ENCODE measurements at places on chromosomes 6 and 20.

- no peak for DNase-seq
These were observed at the start of gene SLA2 for GRCh38 chr20:36645998-36646397. TSS of gene SLA2 (minus strand) at chr20:36646196. CDS start at chr20:36641335, 4,861 bp downstream.

GRCh38 chr20:34750484-34750883 is 46.3 kb downstream of the TP53INP2 start:
- no peak for DNase-seq

DNA sequence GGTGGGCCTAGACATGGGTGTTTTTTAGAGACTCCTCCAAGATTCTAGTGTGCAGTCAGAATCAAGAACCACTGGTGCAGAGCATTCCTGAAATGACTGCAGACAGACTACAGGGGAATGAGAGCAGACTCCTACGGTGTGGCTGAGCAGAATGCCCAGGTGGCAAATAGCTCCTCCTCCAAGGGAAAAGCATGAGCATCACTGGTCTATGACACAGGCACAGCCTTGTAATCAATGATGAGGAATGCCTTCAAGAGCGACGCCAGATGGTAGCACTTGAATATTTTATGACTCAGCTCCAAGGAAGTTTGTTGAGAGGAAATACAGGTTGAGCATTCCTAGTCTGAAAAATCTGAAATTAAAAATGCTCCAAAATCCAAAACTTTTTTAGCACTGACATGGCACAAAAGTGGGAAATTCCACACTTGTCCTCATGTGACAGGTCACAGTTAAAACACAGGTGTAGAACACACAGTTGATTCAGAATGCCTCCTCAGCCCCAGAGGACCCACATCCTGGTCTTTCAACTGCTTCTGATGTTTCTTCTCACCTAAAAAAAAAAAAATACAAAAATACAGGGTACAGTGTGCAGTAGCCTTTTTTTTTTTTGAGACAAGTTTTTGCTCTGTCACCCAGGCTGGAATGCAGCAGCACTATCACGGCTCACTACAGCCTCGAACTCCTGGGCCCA is 10.6 kb upstream of the FAM8A1 start:
- DNase-seq = peak; percentile 84

DNA sequence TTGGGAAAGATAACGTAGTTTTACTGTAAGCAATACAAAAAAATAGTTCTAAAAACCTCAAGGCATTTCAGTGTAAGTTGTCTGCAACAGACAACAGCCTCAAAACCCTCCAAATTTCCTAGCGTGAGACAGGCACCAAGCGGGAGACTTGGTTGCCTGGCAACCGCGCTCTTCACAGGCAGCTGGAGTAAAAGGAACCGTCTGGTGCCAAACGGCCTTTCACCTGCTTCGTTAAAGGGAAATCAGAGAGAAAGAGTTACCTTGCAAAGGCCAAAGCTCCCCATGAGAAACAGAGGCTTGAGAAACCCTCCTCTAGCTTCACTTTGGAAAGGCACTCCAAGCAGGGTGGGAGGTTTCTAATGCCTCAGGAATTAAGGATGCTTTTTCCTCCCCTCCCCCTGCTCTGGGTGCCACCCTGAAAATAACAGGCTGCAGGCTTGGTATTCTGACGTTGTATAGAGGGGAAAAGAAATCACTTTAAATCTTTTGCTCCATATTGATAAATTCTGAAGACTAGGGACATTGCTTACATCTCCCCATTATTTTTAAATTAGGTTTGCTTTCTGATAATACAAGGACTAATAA is 129.7 kb upstream of the UFL1 start:
- no peak for DNase-seq

- DNase-seq = no peak
These were observed 741 bp downstream of the PTPN1 start for GRCh38 chr20:50510706-50511542.

- DNase-seq = no peak
These were observed 200.8 kb downstream of the BMP7 start for GRCh38 chr20:57065646-57066045.

DNA sequence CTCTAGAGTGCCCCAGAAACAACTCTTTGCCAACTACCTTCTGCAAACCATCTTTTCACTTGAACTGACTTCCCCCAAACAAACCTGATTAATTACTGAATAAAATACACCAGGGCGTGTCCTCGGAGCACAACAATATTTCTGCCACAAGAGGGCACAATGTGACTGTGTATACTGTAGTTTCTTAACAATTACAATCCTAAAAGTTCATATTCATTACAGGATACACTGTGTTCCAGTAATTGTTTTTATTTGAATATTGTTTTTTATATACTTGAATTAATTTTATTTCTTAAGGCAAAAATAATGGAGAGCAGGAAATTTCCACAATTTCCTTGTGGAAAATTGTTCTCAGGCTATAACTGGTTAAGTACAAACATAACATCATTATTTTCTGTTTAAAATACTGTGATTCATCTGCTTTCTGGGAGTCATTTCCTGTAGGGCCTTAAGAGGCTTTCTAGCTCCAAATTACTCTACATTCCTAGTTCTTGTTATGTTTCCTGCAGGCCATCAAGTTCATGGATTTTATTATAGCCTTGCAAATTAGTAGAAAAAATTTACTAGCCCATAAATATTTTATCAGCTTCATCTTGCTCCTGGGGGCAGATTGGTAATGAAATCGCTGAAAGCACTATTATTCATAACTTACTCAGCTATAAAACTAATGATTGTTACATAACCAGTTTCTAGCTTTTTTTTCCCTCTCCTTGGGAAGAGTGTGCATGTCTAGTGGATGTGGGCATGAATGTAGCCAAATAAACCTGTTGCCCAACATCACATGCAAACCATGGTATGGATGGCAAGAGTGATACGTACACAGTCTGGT is 51.9 kb upstream of the SLC22A16 start:
- peak; percentile 82 for DNase-seq

GRCh38 chr20:62401331-62401779 is 5.7 kb downstream of the CABLES2 start:
- DNase-seq = no peak

DNA sequence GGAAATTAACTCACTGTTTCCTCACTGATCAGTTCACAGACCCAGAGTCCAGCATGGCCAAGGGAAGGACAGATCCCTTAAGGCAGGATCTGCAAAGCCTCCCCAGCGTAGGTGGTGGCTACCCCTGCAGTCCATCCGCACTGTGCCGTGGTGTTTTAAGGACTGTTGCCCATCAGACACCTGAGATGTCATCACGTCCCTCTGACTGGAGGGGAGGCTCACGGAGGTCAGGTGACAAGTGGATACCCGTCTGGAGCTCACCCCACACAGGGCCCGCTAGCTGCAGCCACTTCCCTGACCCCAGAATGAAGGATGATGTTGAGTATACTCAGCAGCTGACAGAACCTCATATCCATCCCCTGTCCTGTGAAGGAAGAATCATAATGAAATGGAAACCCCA is 161.8 kb upstream of the GGTLC1 start:
- no peak for DNase-seq

GRCh38 chr20:1371830-1372539 is 20.9 kb downstream of the FKBP1A start:
- no peak for DNase-seq

DNA sequence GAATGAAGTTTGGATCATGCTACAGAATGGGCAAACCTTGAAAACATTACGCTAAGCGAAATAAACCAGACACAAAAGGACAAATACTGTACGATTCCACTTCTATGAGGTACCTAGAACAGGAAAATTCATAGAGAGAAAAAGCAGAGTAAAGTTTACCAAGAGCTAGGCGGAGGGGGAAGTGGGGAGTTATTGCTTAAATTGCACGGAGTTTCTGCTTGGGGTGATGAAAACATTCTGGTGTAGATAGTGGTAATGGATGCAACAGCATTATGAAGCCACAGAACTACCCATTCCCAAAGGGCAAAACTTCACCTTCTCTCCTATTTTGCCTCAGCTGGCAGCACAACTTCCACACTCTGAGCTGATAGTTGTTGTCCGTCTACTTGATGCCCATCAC is 6.4 kb upstream of the PDYN start:
- DNase-seq = no peak

DNA sequence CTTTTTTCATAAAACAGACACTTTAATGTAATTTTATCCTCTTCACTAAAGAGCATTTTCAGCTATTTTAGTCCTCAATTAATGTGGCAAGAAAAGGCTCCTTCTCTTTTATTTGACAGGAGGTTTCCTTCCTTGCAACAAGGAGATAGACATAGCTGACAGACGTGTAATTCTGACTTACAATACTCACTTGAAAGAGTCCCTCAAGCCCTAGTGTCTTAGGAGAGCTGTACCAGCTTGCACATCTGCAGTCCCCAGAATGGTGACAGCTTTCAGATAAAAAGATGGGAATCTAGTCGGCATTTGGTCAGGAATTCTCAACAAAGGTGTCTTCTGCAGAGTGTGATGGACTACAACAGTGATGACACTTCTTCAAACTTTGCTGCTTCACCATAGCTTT is 603.7 kb upstream of the PTCHD4 start:
- no peak for DNase-seq

DNA sequence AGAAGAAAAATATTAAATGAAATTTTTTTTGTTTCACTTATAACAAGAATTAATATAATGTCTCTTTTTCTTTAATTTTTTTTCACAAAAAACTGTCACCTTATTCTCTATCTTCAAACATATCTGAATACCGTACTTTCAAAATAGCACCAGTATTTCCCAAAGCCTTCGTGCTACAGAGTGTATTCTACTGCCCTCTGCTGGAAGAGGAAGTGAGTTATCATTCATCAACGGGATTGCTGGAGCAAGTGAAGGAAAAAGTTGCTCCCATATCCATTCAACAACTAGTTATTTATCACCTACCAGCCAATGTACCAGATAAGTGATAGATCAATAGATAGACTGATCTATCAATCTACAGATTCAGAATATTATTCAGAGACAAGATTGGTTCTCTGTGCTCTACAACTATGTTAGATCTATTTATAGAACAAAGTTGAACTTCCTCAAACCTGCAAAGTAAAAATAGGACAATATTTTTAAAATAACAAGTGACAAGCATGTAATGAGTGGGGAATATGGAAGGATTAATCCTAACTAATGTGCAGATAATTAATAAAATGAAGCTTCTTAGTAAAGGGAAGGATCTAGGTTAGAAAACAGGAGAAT is 26.7 kb upstream of the TFAP2B start:
- peak; percentile 45 for DNase-seq

GRCh38 chr20:35276408-35276807 is 1.5 kb downstream of the MMP24OS start:
- DNase-seq = no peak

DNA sequence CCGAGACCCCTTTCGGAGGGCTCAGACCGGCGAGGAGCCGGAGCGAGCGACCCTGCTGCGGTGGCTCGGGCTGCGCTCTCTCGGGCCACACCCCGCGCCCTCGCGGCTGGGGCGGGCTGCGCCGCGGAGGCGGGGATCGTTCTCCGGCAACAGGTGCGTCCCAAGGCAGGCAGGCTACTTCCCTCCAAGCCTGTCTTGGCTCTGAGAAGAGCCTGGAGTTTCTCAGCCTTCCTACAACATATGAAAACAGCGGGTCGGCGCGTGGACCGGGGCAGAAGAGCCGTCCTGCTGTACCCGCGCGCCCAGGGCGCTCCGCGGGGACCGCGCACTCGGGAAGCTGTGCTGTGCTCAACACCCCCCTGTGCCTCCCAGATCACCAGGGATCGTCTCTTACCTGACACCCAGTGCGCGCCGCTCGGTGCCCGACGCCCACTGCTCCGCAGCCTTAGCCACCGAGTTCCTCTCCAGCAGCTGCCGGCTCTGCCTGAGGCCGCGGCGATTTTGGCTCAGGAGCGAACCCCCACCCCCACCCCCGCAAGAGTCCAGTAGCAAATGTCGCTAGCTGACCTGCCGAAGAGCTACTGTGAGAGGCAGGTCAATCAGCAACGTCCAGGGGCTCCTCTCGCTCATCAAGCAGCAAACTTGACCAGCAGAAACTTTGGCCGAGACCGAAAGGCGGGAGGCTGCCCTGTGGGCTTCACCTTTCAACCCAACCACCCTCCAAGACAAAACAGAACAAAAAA is 3.7 kb upstream of the OLIG3 start:
- DNase-seq = no peak

DNA sequence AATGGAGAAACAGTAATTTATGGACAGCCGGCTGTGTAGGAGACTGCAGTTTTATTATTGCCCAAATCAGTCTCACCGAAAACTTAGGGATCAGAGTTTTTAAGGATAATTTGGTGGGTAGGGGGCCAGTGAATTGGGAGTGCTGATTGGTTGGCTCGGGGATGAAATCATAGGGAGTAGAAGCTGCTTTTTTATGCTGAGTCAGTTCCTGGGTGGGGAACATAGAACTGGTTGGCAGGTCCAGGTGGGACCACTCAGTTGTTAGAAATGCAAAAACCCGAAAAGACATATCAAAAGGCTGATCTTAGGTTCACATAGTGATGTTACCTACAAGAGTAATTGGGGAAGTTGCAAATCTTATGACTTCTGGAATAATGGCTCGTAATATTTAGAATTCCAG is 59.3 kb downstream of the DOP1A start:
- DNase-seq = no peak

GRCh38 chr6:28655164-28655563 is 129.5 kb downstream of the GPX5 start:
- DNase-seq = no peak

DNA sequence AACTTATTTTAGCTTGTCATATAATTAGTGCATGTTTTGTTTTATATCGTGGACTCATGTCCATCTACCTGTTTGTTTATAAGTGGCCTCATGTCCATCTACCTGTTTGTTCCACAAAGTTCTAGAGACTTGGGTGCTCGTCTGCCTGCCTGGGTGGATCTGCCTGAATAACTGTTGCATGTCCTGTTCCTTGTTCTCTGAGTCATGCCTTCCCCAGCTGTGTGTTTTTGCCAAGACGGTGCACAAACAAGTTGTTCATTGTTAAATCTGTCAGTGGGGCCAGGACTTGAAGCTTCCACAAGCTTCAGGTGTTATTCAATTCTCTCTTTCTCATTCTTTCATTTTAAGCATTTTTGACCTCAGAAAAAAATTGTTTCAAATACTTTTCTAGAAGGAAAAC is 358.0 kb upstream of the CITED2 start:
- peak; percentile 44 for DNase-seq

DNA sequence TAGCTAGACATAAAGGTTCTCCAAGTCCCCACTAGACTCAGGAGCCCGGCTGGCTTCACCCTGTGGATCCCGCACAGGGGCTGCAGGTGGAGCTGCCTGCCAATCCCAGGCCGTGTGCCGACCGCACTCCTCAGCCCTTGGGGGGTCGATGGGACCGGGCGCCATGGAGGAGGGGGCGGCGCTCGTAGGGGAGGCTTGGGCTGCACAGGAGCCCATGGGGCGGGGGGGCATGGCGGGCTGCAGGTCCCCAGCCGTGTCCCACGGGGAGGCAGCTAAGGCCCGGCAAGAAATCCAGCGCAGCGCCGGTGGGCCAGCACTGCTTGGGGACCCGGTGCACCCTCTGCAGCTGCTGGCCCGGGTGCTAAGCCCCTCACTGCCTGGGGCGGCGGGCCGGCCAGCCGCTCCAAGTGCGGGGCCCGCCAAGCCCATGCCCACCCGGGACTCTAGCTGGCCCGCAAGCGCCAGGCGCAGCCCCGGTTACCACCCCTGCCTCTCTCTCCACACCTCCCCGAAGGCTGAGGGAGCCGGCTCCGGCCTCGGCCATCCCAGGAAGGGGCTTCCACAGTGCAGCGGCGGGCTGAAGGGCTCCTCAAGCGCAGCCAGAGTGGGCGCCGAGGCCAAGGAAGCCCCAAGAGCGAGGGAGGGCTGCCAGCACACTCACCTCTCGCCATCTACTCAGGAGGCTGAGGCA is 26.5 kb upstream of the ID1 start:
- DNase-seq = no peak
